ENCODE measurements at places on chromosomes 2 and 18.

- DNase-seq: no peak
Observed at GRCh38 chr2:159506202-159506601, 110.1 kb downstream of the BAZ2B start.

- no peak for DNase-seq
Observed at GRCh38 chr2:112345030-112346027, 69.9 kb downstream of the ZC3H6 start.

GRCh38 chr2:65040400-65041261 is 15.6 kb upstream of the CEP68 start:
- DNase-seq: peak; percentile 80

GRCh38 chr2:71576541-71576940 is 123.2 kb downstream of the DYSF start:
- no peak for DNase-seq

DNA sequence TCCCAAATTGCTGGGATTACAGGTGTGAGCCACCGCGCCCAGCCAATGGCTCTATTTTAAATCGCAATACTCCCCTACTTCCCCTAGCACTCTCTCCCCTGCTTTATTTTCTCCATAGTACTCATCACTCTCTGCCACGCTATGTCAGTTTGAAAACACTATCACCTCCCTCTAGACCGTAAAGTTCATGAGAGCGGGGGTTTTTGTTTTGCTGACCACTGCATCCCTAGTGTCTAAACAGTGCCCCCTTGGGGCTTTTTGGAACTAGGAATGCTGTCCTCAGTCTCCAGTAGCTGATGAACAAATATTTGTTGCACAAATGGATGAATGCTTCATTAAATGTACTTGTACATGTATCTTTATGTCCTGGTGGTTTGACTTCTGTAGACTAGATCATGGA is 44.1 kb downstream of the ATOH8 start:
- DNase-seq: no peak

GRCh38 chr18:7037470-7037869 is 80.1 kb downstream of the LAMA1 start:
- DNase-seq: no peak

DNA sequence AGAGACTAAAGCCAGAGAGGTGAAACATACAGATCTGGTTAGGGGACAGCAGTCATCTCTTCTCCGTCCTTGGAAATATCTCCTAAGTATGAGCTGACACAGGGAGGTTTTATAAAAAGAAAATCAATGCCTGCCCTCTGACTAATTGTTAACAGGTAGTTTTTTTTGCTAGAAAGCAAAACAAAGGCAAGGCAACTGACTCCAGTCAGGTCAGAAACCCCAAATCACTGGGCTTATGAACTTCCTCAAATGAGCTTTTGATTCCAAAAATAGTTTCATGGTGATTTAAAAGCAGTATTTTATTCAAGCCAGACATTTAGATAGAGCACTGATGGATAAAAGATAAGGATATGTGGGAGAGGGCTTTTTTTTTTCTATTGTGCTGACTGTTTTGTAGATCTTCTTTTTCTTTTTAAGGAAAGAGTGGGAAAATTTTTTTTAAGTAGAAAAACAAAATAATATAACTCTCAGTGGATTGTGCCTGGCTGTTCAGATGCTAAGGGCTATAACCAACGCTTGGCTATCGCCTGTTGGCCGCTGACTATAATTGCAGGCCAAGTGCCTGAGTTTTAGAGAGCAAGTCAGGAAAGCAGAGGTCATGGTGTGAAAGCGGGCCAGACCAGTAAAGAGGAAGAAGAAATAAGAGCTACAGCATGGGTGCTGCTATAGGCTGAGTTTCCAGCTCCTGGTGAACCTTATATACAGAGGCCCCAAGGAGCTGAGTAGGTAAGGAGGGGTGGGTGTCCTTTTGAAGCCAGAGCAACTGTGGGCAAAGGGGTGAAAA is 44.9 kb downstream of the MRPL35 start:
- DNase-seq: no peak

DNA sequence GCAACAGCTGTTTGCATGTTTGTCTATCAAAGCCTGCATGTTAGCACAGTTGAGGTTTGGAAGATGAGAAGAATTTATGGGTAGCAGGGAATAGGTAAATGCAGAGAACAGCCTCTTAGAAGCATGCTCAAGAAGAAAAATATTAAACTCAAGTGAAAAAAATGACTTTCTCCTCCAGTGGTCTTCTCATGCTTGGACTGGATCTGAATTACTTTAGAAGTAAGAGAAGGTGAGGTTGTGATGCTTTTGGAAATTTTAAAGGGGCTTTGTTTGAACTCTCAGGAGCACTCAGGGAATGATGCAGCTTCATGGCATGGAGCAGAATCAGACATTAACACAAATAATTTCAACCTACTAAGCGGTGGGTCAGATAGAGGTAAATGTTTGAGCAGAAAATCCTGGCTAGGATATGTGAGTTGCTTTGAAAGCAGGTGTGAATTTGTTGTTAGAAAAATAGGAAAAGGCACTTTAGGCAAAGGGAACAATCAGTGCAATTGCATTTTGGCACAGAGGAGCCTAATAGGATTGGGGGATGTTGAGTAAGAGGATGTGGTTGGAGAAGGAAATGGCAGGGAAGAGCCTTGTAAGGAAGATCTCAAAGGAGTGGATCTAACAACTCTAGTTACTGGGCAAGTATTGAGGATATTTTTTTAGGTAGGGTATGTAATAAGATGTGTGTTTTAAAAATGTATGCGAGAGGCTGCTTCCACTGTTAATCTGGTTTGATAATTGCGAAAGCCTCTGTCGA is 76.3 kb downstream of the DDX1 start:
- DNase-seq: no peak

DNA sequence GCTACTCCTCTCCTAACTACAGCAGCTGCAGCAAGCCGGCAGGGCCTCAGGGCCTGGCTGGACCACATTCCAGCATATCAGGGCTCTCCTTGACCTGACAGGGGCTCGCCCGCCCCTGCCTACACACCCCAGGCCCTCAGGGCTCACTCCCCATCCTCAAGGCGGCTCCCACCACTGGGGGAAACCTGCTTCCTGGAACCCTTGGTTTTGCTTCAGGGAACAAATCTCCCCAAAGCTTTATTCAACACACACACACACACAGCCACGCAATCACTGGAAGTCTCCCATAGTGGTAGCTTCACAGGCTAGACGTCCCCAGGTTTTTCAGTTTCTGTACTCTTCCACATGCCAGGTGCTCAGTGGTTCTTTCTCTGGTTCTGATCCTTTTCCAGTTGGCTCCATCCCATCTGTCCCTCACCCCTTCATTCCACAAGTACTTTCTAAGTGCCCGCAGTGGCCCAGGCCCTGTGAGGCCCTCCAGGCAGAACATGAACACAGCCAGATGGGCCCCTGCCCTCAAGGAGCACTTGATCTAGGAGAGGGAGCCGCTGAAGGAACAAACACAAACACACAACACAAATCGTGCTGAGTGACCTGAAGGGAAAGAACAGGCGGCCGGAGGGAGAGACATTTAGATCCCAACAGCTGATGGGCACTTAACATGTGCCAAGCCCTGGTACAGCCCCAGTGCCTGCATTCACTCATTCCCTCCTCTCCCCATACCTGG is 51.1 kb downstream of the TNS1 start:
- DNase-seq: no peak

- no peak for DNase-seq
Observed at GRCh38 chr2:147698166-147698565, 146.7 kb upstream of the ACVR2A start.

GRCh38 chr2:37843556-37843955 is 81.5 kb upstream of the RMDN2 start:
- DNase-seq: no peak

DNA sequence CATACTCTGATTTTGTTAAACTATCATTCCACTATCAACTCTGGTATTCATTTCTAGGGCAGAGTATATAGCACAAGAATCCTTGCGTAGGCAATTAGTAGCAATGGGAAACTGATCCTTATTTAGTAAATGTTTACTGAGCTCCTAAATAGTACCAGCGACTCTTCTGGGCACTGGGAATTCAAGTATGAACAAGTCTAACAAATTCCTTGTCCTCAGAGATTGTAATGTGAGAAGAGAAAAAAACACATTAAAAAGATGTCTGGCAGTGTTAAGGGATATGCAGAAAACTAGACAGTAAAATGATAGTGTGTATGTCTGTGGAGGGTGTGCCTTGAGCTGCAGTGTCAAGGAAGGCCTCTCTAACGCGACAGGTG is 721 bp downstream of the METTL5 start:
- no peak for DNase-seq

- no peak for DNase-seq
Observed at GRCh38 chr2:200450288-200450687, 59.6 kb downstream of the KCTD18 start.

- DNase-seq: no peak
Observed at GRCh38 chr18:72086421-72086820, 457.7 kb downstream of the CBLN2 start.

GRCh38 chr2:186269536-186269935 is 216.5 kb upstream of the ZC3H15 start:
- DNase-seq: no peak
